DMS79 treated with DMSO at 0.1 percent for 48 hours (cell line): ENCODE measurements at places on chromosomes 2 and 18.

GRCh38 chr2:193517615-193518014, 1322.9 kb upstream of the TMEFF2 start:
- DNase-seq = no peak

- DNase-seq = no peak
These were observed 28.4 kb upstream of the MALL start for GRCh38 chr2:110143982-110144381.

GRCh38 chr2:46686811-46687210, 207.4 kb downstream of the TMEM247 start:
- DNase-seq = no peak

DNA sequence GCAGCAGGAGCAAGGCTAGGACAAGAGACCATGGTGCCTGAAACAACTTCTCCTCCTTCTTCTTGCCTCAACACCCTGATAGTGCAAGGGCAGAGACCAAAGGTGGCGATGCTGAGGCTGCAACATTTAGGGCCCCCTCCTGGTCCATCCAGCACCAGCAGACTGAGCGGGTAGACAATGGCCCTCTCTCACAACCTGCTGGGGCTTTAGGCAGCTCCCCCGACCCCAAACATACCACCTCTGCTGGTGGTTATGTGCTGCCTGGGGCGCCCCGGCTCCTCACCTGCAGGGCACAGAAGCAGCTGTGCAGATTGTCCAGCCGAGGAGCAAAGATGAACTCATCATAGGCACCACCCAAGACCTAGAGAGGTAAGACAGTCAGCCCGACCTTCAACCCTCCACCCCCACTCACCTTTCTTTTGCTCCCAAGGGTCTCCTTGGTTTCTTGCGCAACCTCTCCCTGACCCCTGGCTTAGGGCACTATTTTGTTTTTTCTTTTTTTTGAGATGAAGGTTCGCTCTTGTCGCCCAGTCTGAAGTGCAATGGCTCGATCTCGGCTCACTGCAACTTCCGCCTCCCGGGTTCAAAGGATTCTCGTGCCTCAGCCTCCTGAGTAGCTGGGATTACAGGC, 3.5 kb downstream of the DNPEP start:
- no peak for DNase-seq

DNA sequence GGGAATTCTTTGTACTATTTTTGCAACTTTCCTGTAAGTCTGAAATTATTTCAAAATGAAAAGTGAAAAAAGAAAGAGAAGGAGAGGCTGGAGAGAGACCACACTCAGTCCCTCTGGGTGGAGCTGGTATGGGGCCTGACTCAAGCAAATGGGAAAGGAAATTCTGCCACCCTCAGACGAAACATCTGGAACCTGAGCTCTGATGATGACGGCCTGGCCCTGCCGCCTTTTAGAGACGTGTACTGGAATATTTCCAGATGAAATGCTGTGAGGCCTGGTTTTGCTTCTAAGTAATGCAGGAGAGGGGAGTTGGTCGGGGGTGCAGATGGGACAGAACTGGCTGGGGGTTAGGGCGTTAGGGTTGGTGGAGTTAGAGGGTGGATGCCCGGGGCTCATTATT, 57.4 kb upstream of the GLI2 start:
- DNase-seq = peak; percentile 42
